Transverse colon (tissue), 4 donors: ENCODE measurements at places on chromosomes 1 and 21. TPM values are rescaled to one million over a fixed set of nuclear protein-coding genes. Genes with fewer than 3 reads are reported as not detected.

Gene ERICH3
- not detected for total RNA-seq

DNA sequence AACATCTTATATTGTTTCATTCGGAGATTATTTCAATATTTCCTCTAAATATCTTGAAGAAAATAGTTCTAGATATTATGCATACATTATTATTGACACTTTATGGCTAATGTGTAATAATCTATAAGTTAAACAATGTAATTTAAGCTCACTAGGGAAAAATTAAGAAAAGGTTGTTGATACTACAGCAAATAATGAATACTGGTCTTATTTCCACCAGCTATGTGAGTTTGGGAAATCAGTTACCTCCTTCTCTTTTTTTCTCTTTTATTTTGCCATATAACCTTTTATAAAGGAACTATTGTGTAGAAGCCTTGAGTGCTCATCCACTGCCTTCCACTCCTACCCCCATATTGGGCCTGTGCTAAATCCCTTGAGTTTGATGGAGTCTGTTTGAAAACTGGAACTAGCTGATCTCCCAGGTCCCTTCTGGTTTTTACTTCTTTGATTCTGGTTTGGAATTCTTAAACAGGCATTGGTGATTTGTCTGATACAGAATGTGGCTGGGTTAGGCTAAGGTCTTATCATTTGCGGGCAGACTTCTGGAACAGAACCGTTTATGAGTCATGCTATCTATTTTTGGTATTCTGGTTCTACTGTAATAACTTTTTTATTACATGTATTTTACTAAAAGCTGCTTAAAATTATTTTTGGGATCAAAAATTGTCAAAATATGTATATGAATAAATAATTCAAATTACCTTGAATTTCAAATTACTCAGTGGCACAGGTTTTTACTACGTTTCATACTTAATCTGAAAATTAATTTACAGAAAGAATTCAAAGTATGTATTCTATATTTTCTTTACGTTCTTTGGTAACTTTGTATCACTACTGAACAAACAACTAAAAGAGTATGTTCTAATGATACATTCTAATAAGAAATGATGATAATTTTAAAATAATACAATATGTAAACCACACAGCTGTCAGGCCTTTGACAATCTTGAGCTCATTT lies 5.0 kb upstream of the CDC14A start:
- H3K27ac ChIP-seq, result no peak overlapping the region
- no peak for DNase-seq
- no peaks in the 10 kb centered on the region for H3K36me3 ChIP-seq
- peaks cover 13% of the 10 kb centered on the region for H3K4me1 ChIP-seq
- H3K27me3 ChIP-seq, result no peaks in the 10 kb centered on the region

DNA sequence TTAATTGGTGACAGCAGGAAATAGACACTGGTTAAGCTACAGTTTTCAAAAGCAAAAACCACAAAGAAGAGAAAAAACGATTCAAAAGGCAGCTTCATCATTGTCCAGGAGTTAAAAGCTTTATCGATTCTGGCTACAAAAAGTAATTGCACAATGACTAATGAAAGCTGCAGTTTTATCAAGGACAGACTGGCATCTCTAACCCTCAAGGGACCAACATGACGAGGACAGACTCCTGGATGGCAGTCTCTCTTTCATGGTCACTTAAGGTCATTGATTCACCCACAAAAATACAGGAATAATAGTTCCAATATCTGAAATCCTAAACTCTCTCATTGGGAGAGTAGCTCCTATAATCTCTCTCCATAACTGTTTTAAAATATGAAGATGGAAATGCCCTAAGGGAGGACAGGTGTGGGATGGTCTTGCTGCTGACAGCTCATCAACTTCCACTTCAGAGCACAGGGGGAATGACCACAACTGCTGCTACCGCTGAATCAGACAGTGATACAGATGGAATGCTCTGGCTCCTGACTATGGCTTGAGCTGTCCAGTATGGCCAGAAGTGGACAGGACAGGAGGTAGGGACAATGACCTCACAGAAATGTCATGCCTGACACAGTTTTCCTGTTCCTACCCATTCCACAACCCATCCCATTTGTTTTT lies 17.4 kb upstream of the CPLANE2 start:
- peaks cover 6% of the 10 kb centered on the region for H3K4me1 ChIP-seq
- no peak for DNase-seq
- H3K27ac ChIP-seq, result no peak overlapping the region
- H3K36me3 ChIP-seq, result no peaks in the 10 kb centered on the region

GRCh38 chr1:187909382-187909781 lies 1080.6 kb downstream of the PLA2G4A start:
- no peaks in the 10 kb centered on the region for H3K4me1 ChIP-seq
- H3K4me3 ChIP-seq, result no peak overlapping the region
- no peaks in the 10 kb centered on the region for H3K36me3 ChIP-seq
- no peak overlapping the region for H3K27ac ChIP-seq
- H3K27me3 ChIP-seq, result no peaks in the 10 kb centered on the region

DNA sequence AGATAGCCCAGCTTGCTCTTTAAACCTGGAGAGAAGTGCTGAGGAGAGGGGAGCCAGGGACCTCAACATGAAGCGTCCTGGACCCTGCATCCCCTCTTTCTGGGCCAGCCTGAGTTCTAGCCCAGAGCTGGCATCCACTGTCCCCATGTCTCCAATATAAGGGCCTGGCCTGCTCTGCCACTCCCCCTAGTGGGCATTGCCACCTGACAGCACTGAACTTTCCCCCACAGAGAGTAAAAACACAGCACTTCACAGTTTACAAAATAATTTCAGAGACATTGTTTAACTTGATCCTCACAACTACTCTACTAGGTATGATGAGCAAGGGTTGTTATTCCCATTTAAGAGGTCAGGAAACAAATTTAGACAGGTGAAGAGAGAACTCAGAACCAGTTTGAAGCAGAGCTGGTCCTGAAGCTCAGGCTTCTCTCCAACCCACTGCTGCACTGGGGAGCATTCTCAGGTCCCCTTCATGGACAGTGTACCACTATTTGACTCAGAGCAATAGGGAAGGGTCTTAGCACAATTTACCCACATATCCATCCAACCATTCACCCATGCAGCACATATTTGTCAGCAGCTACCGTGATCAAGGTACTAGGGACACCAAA lies 151.2 kb downstream of the DMRTA2 start:
- no peak overlapping the region for H3K27ac ChIP-seq
- peaks cover 11% of the 10 kb centered on the region for H3K27me3 ChIP-seq
- H3K4me3 ChIP-seq, result no peak overlapping the region
- no peaks in the 10 kb centered on the region for H3K36me3 ChIP-seq
- H3K4me1 ChIP-seq, result no peaks in the 10 kb centered on the region

Gene EGLN1
- total RNA-seq, result 44.0 TPM
